ENCODE measurements at places on chromosomes 5 and 9.

DNA sequence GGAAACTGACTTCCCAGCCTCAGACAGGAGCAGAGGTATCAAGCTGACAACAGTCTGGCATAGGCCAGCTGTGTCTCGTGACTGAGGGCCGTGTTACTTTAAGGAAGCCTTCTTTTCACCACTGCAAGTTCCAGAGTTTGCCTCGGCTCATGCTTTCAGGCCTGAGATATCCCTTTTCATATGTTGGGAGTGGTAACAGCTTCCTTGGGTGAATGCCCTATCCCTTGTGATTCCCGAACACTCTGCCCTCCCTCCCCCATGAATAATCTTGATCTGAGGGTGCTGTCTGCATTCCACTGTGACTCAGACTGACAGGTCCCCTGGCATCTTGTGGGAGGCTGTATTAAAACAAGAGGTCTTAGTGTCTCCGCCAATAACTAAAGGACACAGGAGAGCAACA lies 49.7 kb upstream of the ARL15 start:
- no peak for DNase-seq

- DNase-seq: no peak
Measured at GRCh38 chr5:27818888-27819287, 780.5 kb upstream of the CDH9 start.

DNA sequence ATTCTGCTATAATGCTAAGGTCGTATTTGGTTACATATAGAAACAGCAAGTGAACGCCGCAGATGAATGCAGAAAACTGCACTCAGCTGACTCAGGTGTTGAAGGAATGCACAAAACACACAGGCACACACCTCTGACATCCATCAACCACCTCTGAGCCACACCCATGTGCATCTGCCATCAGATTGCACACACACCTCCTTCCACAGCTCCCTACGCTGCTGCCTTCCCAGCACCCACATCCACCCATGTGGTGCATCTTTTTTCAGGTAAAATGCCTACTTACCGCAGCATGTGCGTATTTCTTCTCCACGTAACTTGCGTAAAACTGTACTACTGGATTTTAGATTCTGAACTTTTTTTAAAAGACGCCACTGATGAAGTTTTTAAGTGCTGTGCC lies 7.1 kb downstream of the STK10 start:
- no peak for DNase-seq

GRCh38 chr9:116312221-116312620 lies 158.6 kb downstream of the PAPPA start:
- no peak for DNase-seq

DNA sequence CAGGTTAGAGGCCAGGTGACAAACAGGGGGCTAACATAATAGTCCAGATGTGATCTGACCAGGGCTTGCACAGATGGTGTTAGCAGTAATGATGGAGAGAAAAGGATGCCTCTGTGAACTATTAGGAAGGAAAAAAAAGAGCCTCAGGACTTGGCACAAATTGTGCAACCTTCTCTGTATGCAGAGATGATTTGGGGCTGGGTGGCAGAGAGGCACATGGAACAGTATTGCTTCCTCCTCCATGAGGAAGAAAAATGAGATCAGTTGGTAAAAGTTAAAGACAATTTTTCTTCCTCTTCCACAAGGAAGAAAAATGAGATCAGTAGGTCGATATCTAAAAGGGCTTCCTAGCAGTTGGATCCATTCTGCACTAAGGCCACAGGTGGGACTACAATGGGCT lies 13.9 kb upstream of the ANXA6 start:
- no peak for DNase-seq

DNA sequence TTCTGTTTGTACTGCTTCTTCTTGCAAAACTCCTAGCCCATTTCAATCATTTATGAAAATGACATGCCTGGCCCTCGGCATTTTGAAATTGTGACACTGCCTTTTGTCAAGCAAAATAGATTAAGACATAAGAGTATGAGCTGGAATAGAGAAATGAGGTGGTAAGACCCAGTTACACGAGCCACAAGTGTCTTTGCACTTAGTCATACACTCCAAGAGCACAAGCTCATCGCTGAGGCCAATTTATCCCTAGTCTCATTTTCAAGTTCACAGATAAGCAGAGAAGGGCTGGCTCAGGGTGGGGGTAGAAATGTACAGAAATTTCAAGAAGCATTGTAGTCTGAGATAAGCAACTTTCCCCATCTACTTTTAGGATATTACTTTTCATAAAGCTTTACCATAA lies 40.6 kb upstream of the MAP1B start:
- no peak for DNase-seq

DNA sequence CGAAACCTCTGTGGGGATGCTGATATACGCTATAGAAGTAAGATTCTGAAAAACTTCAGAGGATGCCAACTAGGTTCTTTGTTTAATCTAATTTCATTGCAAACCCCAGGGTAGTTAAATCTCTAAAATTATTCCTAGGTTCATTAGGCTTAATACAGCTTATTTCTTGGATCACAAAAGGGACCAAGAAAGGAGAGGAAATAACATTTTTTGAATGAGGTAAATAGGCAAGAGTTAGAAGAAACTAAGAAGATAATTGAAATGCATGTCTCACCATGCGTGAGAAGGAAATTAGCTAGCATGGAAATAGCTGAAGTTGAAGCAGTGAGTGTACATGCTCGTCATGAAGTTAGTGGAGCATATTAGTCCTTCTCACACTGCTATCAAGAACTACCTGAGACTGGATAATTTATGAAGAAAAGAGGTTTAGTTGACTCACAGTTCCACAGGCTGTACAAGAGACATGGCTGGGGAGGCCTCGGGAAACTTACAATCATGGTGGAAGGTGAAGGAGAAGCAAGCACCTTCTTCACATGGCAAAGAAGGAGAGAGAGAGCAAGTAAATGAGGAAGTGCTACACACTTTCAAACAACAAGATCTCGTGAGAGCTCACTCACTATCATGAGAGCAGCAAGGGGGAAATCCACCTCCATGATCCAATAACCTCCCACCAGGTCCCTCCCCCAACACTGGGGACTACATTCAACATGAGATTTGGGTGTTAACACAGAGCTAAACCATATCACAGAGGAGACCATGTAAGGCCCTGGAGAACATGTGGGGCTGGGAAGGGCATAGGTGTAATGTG lies 125.1 kb upstream of the OSMR start:
- no peak for DNase-seq

DNA sequence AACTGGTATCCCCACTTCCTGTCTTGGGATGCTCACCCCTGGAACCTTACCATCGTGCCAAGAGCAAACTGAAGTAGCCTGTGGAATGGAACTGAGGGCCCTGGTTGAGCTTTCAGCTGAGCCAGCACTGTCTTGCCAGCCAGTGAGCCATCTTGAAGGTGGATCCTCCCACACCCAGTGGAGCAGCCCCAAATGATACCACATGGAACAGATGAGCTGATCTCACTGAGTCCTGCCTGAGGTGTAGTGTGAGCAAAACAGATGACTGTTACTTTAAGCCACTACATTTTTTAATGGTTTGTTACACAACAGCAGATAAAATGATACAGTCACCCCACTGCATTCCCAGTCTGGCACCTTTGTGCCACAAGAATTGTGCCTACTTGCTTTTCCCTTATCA lies 2.2 kb upstream of the PCYOX1L start:
- DNase-seq: no peak

GRCh38 chr5:150341989-150342388 lies 15.5 kb upstream of the TCOF1 start:
- DNase-seq: no peak

DNA sequence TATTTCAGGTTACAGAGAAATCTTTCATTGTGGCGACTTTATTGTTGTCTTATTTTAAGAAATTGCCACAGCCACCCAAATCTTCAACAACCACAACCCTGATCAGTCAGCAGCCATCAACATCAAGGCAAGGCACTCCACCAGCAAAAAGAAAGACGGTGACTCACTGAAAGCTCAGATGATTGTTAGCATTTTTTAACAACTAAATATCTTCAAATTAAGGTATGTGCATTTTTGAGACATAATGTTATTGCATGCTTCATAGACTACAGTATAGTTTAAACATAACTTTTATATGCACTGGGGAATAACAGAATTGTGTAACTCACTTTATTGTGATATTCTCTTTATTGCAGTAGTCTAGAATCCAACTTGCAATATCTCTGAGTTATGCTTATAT lies 263.4 kb downstream of the TMEM232 start:
- no peak for DNase-seq

- DNase-seq: no peak
Measured at GRCh38 chr9:132731230-132731629, 61.0 kb downstream of the GTF3C4 start.

- DNase-seq: no peak
Measured at GRCh38 chr5:113192541-113192940, 215.9 kb downstream of the DCP2 start.

DNA sequence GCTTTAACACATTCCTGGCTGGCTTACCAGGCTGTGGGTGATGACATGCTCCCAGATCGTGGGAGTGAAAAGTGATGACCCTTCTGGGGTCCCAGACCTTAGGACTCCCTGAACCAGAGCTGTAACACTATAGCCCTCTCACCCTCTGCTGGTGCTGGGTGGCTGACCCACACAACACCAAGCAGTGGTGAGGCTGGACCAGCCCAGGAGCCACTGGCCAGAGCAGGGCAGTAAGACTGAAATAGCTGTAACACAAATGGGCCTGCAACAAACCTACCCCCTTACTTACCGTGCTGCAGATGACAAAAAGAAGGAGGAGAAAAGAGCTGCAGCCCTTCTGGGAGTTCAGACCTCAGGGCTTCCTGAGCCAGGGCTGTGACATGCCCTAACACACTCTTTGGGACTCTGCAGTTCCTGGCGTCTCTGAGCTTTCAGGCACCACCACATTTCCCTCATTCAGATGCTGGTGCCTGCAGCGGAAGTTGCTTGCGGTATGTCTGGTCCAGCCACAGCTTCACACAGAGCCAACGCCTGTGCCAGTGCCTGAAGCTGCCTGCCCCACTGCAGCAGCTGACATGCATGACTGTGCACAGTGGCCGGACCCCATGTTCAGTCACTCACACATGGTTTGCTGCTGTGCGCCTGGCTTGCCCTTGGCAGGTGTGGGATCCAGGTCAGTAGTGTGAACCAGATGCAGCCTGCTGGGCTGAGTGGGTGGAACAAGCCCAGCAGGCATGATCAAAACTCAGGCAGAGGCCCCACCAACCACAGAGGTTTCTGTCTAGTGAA lies 1247.4 kb downstream of the EFNA5 start:
- DNase-seq: no peak

- DNase-seq: no peak
Measured at GRCh38 chr9:133640580-133641395, 4.6 kb downstream of the DBH start.

- DNase-seq: no peak
Measured at GRCh38 chr5:168848569-168848968, 269.4 kb upstream of the PANK3 start.

GRCh38 chr5:5967373-5967772 lies 411.0 kb downstream of the MED10 start:
- DNase-seq: no peak

DNA sequence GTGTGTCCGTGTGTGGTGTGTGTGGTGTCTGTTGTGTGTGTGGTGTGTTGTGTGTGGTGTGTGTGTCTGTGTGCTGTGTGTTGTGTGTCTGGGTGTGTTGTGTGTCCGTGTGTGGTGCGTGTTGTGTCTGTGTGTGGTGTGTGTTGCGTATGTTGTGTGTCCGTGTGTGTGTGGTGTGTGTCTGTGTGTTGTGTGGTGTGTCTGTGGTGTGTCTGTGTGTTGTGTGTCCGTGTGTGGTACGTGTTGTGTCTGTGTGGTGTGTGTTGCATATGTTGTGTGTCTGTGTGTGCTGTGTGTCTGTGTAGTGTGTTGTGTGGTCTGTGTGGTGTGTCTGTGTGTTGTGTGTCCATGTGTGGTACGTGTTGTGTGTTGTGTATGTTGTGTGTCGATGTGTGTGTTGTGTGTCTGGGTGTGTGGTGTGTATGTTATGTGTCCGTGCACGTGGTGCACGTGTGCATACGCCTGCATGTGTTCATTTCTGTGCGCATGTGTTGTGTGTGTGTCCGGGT lies 72.3 kb downstream of the KCNT1 start:
- DNase-seq: no peak

- peak; percentile 18 for DNase-seq
Measured at GRCh38 chr5:110371011-110371724, 355.3 kb downstream of the TMEM232 start.

GRCh38 chr5:16570121-16570815 lies 46.5 kb downstream of the RETREG1 start:
- DNase-seq: no peak

DNA sequence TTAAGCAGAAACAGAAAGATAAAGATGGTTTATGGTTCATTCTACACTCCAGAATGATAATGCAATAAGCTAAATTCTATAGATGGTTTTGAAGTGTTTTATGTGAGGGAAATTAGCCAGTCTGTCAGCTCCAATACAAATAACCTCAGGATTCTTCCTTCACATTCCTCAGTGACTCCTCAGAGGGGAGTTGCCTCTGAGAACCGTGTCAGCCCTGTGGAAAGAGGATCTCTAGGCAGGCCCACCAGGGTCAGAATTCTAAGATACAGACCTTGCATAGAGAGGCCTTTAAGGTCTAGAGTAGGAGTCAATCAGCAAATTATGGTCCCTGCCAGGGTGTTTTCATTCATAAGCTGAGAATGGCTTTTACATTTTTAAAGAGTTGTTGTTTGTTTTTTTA lies 26.6 kb downstream of the RUSC2 start:
- no peak for DNase-seq

DNA sequence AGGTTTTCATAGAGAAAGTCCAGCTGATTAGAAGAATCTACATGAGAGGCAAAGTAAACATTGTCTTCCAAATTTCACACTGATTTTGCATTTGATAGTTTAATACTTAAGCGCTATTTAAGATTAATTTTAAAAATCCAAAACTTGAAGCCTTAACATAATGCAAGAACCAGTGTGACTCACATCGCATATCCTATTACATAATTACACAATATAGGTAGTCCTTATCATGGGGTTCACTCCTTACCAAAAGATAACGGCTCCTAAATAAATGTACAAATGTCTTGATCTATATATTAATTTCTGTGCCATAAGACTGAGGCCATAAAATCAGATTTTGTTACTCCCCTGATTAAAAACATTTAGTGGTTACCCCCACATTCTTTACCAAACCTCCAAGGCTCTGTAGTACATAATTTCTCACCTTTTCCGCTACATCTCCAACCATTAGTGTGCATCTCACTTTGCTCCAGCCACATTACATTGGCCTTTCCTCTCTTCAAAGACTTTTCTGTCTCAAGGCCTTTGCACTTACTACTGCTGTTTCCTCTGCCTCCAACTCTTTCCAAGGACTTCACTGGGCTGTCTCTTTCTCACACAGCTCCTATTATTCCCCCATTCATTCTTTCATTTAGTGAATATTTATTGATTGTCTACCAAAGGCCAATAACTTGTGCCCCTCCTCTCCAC lies 1.0 kb downstream of the RIOK2 start:
- no peak for DNase-seq

Measured in GM06990 (cell line).